Activated CD4-positive, alpha-beta T cell treated with anti-CD3 and anti-CD28 coated beads for 24 hours (primary cell): ENCODE measurements at places on chromosomes 11 and 22.

DNA sequence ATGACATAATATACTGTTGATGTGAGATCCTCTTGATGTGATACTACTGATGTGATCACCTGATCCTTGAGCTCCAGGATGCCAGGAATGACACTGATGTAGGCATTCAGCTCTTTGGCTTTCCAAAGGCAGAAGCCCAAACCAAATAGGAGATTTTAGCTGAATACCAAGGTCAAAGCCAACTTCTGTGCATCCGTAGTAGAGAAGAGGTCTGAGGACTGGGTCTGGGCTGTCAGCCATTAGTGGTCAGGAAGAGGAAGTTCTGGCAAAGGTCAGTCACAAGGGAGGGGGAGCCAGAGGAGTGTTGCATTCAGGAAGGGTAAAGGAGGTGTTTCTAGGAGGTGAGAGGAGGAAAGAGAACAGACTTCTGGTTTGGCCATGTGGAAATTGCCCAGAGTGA lies 53.4 kb upstream of the PARVG start:
- DNase-seq, result no peak

- no peak for DNase-seq
Observed at GRCh38 chr11:77199137-77199745, 71.2 kb downstream of the MYO7A start.

- no peak for DNase-seq
Observed at GRCh38 chr22:36385491-36386350, 2.0 kb downstream of the MYH9 start.

GRCh38 chr11:19792510-19792909 lies 79.9 kb downstream of the NAV2 start:
- DNase-seq, result no peak

- DNase-seq, result no peak
Observed at GRCh38 chr22:40668611-40669411, 10.5 kb upstream of the MCHR1 start.

GRCh38 chr11:118908901-118909618 lies 16.7 kb downstream of the BCL9L start:
- DNase-seq, result no peak

DNA sequence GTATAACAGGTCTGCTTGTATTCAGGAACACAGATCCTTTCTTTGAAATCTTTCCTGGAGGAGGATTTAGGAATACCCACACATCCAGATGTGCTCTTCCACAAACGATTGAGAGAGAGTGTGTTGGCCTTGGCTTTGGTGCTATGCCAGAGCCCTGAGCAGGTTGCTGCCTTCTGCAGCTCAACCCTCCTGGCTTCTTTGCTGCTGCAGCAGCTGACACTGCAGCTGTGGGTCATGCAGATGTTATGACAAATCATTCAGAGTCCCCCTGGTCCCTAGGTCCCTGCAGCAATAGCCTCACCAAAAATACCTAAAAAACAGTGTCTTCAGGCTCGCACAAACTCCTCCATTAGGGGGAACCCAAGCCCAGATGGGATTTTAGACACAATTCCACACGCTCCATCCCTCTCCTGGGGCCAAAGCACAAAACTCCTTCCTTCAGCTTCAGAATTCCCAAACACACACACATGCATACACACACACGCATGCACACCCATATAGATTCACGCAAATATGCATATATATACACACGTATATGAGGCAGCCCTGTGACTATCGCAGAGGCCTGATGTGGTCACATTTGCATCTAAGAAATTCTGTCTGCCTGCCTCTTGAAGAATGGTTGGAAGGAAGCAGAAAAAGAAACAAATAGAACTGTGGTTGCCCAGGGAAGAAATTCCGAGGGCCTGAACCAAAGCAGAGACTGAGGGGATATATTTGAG lies 35.4 kb downstream of the SLN start:
- DNase-seq, result no peak

DNA sequence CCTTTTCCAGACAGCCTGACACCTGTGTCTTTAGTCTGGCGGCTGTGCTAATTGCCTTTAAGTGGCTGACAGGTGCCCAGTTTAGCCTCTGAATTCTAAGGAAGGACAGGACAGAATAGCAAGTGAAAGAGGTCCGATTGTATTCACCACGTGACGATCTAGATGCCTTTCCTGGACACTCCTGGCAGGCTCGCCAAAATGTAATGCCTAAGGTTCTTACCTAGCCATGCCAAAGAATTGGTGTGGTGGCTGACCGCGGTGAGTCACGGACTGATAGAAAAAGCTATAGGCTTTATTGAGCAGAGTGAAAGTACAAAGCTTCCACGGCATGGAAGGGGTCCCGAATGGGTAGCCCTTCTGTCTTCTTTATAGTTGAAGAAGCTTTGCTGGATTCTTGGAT lies 26.7 kb downstream of the ANKRD42 start:
- no peak for DNase-seq

DNA sequence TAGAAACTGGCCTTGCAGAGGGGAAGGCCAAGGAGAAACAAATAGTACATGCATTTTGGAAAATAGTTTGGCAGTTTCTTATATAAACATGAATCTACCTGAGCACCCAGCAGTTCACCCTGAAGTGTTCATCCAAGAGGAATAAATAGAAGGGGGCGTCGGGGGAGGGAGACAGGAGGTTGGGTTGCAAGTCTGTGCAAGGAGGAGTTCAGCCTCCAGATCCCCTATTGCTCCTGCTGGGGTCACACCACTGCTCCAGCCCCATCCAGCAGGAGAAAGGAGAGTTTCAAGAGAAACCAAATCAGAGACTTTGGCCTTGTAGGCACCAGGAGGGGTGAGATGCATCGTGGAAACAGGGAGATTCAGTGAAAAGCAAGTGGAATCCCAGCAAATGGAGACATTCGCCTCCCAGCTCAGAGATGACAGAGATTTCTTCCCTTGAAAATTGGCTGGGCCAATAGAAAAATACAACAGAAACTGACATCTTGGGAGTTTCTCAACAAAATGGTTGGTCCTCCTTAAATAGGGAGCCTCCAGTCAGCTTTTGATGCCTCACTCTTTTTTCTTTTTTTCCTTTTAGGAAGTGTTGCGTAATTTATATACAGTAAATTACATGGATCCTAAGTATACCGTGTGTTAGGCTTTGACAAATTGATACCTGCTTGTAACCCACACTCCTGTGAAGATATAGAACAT lies 34.1 kb downstream of the OTOG start:
- DNase-seq, result no peak

- DNase-seq, result no peak
Observed at GRCh38 chr22:46849951-46850350, 87.5 kb downstream of the TBC1D22A start.

DNA sequence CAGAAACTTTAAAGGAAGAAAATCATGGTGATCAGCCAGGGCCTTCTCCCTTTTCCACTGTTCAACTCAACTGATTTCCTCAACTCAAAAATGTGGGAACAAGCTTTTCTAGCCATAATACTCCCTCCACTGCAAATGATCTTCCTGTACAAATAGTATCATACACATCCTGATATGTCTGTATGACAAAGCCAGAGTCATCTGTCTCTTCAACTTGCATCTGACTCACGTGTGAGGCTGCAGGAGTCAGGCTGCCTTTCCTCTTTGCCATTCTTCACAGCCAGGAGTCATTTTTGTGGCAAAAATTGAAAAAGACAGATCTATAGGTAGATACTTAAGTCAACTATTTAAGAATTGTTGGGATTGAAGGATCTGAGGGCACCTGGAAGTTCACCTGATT lies 13.3 kb downstream of the PATZ1 start:
- no peak for DNase-seq

DNA sequence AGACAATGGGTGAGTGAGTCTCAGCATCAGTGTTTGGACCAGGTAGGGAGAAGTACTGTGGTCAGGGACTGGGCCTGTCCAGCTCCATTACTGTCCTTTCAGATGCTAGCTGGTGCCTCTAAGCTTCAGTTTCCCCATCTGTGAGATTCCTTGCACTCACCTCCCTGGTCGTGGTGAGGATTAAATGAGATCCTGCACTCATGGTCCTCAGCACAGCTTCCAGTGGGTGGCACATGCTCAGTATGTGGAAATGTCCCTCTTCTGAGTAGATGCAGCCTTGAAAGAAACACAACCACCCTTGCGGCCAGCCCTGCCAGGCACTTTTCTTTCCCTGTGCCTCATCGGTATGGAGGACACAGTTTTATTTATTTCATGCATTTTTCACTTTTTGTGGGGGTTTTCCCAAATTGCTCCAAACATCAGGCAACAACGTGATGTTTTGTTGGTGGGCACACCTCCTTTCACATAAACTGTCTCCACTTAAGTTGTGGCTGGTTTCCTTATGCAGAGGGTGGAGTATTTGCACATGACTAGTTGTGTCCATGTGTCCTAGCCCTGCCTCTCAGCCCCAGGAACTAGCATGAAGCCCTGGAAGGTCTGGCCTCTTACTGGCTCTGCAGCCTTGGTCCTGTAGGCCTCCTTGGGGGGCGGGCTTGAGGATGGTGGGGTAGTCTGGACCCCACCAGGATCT lies 1.1 kb downstream of the LZTR1 start:
- DNase-seq, result no peak

DNA sequence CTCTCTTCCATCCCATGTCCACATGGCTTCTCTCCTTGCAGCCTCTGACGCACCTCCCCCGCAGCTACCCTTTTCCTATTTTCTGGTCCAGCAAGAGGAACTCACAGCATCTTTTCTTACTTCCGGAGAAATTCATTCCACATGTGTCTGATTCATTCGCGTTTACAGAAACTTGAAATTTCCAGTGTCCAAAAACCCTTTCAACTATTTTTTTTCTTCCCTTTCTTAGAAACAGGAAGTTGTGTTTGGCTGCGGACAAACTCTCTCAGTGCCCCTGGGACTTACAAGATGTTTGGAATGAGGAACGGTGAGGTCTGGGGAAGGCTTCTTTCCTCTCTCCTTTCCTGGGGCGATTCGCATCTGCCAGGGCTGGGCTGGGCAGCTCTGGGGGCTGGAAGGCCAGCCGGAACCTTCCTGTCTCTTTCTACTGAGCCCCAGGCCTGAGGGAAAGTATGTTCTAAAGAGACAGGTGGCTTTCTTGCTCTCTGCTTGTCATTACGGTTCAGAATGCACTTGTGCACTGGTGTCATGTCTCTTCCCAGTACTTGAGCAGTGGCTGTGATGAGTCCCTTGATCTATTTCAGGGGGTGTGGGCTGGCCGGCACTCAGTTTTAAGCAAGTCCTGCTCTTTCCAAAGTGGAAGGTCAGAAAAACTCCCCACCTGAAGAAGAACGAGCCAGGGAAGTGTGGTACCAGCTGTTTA lies 27.5 kb downstream of the ADAMTS8 start:
- DNase-seq, result no peak

GRCh38 chr11:59859673-59860072 lies 6.6 kb downstream of the TCN1 start:
- no peak for DNase-seq

GRCh38 chr11:127454856-127455255 lies 454.3 kb upstream of the KIRREL3 start:
- DNase-seq, result no peak

- DNase-seq, result no peak
Observed at GRCh38 chr11:102317768-102318103, 452 bp downstream of the BIRC3 start.

DNA sequence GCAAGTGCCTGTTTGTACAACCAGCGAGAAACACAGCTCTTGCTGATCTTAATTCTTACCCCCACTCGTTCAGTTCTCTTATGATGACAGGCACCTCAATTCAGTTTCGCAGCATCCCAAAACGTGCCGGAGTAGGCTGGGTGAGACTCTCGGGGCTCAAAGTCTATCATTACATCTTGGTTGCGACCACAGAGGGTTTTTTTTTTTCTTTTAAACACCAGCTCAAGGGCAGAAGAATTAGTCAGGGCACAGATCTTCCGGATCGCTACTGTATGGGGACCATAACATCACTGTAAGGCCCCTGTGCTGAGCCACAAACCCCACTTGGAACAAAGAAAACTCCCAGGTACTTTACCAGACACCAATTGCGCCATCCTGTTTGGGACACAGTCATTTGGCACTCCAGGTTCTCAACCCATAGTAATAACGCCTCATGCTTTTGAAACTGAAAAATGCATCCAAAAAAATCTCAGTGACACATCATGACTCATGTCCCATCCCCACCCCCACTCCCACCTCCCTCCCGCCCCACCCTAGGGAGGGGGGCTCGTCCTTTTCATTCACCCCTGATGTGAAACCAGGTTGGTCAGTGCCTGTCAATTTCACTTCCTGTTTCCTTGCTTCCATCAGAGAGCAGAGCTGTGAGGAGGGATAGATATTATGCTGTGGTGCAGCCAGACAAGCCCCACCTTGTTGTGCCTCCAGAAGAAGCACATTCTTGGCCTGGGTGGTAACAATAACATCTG lies 41.0 kb upstream of the CD5 start:
- peak; percentile 72 for DNase-seq

- DNase-seq, result no peak
Observed at GRCh38 chr22:48068323-48068885, 1306.0 kb downstream of the TBC1D22A start.

DNA sequence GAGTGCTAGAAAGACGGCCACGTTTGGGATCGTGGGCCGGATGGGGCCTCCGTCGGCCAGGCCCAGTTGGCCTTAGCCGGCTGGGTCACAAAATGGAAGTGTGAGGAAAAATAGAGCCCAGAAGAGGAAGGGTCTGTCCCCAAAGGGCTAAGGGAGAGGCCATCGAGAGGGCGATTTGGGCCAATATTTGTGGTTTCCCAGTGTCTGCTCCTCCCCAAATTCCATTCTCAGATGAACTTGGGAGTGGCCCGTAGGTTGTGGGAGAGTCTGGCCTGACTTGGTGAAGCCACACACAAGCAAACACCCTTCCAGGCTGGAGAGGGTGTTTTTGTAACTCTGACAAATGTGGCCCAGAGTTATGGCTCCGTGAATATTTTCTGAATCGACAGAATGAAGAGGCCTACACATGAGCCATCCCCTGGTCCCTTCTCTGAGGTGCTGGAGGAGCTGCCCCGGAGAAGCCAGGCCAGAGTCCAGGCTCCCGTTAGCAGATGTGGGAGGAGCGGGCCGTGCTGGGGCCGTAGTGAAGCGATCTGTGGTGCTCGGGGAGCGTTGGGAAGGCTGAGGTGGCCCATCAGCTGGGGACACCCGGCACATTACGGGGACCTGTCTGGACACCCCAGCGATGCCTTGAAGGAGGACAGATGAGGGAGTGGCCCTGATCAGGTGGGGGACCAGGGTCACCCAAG lies 73.5 kb upstream of the PPARA start:
- DNase-seq, result no peak

GRCh38 chr11:57417056-57417455 lies 9.9 kb downstream of the SLC43A3 start:
- no peak for DNase-seq

- no peak for DNase-seq
Observed at GRCh38 chr22:38935023-38935422, 22.4 kb upstream of the APOBEC3A start.

- DNase-seq, result no peak
Observed at GRCh38 chr11:45275828-45276227, 10.3 kb downstream of the SYT13 start.

- no peak for DNase-seq
Observed at GRCh38 chr11:128956401-128957201, 13.9 kb upstream of the TP53AIP1 start.
